ENCODE measurements at places on chromosomes 5 and 9. TPM values are rescaled to one million over a fixed set of nuclear protein-coding genes. Genes with fewer than 3 reads are reported as not detected.

GRCh38 chr5:71786337-71787055 is 67.4 kb downstream of the CARTPT start:
- DNase-seq: no peak

- no peak for DNase-seq
Observed at GRCh38 chr5:96432216-96433065, 607 bp downstream of the PCSK1 start.

- DNase-seq: no peak
Observed at GRCh38 chr9:2788919-2789318, 55.0 kb downstream of the PUM3 start.

- no peak for DNase-seq
Observed at GRCh38 chr9:581673-582497, 259.6 kb upstream of the DMRT1 start.

GRCh38 chr9:128232528-128233428 is 29.6 kb downstream of the DNM1 start:
- DNase-seq: no peak

DNA sequence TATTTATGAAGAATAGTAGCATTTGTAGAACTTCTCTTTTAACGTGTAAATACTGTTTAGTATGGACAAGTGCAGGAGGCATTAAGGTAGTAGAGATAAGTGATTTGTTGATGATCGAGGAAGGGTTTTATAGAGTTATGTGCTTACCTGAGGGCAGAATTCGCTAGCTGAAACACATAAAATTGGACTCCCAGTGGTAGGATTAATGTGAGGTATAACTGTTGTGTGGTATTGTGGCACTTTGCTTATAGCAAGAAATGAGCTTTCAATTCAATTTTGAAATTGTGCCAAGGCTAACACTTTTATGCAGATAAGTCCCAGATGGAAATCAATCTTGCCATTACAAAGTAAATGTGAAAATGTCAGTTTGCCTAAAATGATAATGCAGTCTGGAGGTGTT is 1.2 kb downstream of the AP3S1 start:
- no peak for DNase-seq

- no peak for DNase-seq
Observed at GRCh38 chr9:103949096-103949495, 145.0 kb upstream of the SMC2 start.

DNA sequence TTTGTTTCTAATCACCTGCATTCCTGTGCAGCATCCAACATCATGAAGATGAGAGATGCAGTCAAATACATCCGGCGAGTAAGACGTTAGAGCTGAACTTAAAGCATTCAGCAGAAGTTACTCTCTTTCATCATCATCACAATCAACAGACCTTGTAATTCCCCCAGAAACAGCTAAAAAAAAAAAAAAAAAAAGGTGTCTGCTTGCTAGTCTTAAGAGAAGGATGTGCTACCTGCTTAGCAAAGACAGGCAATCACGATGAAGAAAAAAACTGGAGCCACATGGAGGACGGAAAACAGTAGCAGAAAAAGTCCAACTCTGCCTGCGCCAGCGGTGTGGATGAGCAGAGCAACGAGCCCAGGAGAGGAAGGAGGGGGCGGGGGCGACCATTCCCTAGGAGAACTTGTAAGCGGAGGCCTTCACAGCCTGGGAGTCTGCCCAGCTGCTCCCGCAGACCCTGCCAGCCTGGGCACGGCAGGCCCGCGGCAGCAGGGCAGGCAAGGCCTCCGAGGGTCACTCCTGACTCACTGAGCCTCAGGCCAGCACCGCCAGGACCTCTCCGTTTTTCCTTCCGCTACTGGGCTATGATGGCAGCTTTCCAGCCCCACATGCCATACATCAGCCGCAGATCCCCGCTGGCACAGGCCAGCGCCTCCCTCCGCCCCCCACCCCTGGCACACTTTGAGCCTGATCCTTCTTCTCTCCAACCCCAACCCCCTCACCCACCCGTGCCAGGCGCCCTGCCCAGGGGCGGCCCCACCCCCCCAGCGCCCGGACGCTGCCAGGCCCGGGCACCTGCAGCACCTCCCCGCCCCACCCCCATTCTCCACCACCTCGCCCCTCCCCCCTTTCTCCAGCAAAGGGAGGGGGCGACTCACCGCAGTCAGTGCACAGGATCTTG is 1.4 kb downstream of the NRG2 start:
- DNase-seq: peak; percentile 57

GRCh38 chr5:32790411-32790951 is 79.4 kb downstream of the NPR3 start:
- no peak for DNase-seq

DNA sequence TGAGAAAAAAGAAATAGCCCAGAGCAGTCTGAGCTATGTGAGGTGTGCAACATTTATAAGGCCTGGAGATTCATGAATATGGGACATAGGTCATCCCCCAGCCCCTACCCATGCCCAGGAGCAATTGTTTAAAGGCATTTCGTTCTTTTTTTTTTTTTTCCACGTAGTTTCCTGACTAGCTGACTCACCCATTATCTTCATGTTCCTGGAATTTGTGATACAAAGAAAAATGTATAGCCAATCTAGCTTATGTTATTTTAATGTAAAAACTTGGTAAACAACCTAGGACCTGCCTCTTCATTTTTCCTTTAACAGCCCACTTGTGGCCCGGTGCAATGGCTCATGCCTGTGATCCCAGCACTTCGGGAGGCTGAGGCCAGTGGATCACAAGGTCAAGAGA is 81.3 kb downstream of the OSTF1 start:
- no peak for DNase-seq

DNA sequence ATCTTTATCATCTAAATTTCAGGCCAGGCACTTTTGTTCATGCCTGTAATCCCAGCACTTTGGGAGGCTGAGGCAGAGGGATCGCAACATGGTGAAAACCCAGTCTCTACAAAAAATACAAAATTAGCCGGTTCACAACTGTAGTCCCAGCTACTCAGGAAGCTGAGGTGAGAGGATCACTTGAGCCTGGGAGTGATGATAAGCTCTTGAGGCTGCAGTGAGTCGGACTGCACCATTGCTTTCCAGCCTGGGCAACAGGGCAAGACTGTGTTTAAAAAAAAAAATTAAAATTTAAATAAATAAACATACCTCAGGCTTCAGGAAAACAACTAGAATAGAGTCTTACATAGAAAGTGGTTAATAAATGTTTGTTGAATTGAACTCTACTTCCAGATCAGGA is 147.4 kb downstream of the AGTPBP1 start:
- DNase-seq: no peak

DNA sequence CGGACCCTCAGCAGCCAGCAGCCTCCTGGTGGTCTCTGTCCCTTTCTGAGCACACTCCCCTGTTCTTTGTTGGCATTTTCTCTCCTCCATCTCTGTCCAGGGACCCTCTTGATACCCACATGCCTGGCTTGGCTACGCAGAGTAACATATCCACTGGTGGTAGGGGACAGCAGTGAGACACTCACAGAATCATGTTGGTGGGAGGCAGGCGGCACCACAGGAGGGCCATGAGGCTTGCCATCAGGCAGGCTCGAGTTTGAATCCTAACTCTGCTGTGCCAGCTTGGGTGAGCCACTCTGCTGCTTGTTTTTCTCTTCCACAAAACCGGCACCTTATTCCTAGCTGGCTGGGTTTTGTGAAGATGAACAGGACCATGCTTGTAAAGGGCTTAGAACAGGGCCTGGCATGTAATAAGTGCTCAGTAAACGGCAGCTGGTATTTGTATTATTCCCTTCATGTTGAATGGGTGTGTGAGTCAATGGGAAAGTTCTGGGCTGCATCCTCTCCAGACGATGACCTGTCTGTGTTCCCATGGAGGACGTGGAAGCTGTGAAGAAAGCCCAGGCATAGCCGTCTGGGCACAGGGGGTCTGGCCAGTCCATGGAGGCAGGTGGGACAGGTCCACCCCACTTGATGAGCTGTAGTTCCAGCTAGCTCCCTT is 2.3 kb downstream of the COL27A1 start:
- DNase-seq: no peak

DNA sequence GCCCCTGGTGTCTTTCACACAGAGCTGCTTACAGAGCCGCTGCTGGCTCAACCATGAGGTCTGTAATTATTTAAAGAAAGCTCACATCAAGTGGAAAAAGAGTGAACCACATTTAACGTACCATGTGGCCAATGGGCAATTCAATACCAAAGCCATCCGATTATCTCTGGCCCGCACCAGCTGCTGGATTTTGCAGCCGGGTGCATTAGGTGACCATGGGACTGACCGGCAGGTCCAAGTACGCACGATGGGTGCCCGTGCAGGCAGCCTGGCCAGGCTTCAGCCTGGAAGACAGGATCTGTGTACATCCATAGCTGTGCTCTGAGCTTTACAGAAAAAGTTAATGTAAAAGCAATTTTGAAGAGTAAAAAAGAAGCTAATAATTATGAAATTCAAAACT is 20.5 kb downstream of the PPARGC1B start:
- no peak for DNase-seq

DNA sequence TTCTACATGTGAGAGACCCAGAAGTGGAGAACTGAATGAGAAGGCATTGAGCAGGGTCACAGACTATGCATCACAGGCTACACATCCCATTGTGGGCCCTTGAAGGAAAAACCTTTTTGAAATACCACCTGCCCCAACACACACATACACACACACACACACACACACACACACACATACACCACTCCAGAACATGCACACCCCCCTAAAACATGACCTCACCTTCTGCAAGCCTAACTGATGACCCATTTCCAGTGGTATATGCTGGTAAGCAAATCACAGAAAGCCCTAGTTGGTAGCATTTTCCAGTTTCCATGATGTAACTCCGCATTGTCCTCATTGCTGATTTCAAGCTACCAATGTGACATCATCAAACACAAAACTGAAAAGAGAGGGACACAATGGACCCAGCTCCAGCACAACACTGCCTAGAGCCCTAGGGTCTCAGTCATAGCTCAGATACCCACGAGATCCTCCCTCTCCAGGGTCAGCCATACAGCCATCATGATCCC is 36.4 kb downstream of the THBS4 start:
- no peak for DNase-seq

GRCh38 chr5:150491876-150492275 is 16.1 kb upstream of the NDST1 start:
- DNase-seq: no peak

- no peak for DNase-seq
Observed at GRCh38 chr9:26077860-26078259, 399.6 kb upstream of the TUSC1 start.

GRCh38 chr9:102587281-102587680 is 407.9 kb upstream of the CYLC2 start:
- DNase-seq: no peak

GRCh38 chr9:135714242-135715055 is 12.5 kb downstream of the KCNT1 start:
- DNase-seq: no peak

DNA sequence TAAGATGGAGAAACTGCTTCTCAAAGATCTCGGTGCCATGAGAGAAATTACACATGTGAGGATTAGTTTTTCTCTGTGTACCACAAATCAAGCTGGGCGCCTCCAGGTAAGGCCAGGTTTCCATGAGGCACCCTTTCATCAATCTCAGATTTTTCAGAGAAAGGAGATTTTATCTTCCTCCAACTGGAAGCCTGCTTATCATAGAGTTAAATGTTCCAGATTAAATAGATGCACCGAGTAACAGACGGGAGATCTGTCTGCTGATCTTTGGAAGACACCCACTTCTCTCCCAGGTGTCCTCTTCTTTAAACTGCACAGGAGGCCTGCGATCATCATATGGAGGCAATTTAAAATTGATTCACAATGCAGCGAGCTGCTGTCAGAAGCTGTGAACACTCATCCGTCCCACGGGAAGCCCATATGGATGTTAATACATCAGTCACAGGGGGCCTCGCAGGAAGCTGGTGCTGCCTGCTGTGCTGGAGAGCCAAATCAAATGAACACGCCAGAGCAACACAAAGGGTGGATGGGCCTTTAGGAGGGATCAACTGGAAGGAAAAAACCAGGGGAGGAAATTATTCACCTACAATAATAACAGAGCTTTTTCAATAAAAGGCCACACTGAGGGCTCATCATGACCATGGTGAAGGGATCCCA is 93.3 kb downstream of the TLE1 start:
- DNase-seq: no peak

DNA sequence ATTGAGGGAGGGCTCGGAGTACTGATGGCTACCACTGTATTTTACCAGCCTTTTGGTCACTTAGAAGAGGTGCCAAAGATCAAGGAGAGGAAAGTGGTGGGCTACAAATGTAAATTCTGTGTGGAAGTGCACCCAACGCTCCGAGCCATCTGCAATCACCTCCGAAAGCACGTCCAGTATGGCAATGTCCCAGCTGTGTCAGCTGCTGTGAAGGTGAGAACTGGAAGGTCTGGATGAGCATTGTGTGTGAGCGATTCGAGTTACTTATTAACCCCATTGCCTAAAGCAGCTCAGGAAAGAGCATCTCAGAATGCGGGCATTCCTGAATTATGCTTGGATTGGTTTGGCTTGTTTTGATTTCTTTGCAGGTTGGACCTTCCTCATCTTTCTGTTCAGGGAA is 67.5 kb downstream of the ZNF462 start:
- no peak for DNase-seq

GRCh38 chr9:114383521-114384231 is 4.1 kb downstream of the AKNA start:
- DNase-seq: peak; percentile 37

- DNase-seq: no peak
Observed at GRCh38 chr5:61811052-61811451, 479.0 kb downstream of the ZSWIM6 start.

DNA sequence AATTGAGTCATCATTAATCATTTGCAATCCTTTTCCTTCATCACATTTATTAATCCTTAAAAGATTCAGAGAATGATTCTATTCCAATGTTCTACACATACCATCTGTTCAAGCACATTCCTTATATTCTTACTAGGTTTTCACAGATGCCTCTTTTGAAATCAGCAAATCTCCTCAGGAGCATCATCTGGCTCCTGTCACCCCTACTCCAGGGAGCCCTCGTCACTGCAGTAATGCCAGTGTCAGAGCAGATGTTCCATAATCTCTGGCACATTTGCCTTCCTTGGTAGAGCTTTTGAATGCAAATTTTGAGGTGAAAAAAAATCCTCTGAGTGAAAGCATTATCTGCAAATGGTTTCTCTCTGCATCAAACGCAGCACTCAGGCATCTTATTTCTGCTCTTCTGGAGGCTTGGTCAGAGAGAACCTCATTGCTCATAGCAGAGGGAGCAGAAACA is 7.6 kb upstream of the KCNV2 start:
- DNase-seq: no peak

GRCh38 chr9:108225149-108225800 is 630.5 kb downstream of the ACTL7B start:
- DNase-seq: no peak

DNA sequence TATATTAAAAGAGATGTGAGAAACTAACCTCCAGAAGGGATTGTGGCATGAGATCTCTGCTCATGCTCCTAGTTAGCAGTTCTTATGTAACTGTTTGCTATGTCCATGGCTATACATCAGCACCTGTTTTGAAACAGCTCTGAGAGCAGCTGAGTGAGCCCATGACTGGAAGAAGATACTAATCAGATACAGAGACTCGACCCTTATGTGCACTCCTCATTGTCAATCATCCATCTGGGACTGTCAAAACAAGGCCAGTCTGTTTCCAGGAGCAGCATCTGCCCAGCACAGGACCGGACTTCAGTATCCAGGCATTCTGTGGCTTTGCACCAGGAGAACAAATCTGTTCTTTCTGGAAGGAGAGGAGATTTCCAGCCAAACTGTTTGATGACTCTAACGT is 77.7 kb downstream of the EFNA5 start:
- DNase-seq: no peak

The PTRH1 gene
- 8.1 TPM for total RNA-seq

The LECT2 gene
- total RNA-seq: not detected

The RNF183 gene
- not detected for total RNA-seq

The GABBR2 gene
- total RNA-seq: 0.57 TPM

The TMEM267 gene
- 6.4 TPM for total RNA-seq

The CCNI2 gene
- 0.09 TPM for total RNA-seq

The UNC5A gene
- 0.06 TPM for total RNA-seq

The LCN9 gene
- total RNA-seq: not detected
